ENCODE measurements at places on chromosomes 11 and 22. TPM values are rescaled to one million over a fixed set of nuclear protein-coding genes. Genes with fewer than 3 reads are reported as not detected.
A peak's percentile ranks its signal among the peaks of the same experiment; 100 is the strongest.

GRCh38 chr22:17120281-17120680 is 879 bp downstream of the TMEM121B start:
- peak; percentile 12 for DNase-seq

DNA sequence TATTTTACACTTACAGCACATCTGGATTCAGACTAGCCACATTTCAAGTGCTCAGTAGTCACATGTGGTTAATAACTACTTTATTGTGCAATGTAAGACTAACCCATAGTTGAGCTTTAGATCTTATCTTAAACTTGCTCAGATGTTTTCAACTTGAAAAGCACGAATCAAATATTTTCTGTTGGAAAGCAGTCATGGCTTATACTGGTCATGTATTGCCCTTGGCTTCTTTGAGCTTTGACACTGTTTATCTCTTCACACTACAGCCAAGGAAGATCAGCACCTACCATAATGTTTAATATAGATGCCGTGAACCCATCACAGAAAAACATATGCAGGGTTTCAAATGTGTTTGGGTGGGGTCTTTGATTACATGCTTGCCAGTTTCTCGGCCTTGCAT is 4.4 kb downstream of the RBX1 start:
- DNase-seq: no peak

DNA sequence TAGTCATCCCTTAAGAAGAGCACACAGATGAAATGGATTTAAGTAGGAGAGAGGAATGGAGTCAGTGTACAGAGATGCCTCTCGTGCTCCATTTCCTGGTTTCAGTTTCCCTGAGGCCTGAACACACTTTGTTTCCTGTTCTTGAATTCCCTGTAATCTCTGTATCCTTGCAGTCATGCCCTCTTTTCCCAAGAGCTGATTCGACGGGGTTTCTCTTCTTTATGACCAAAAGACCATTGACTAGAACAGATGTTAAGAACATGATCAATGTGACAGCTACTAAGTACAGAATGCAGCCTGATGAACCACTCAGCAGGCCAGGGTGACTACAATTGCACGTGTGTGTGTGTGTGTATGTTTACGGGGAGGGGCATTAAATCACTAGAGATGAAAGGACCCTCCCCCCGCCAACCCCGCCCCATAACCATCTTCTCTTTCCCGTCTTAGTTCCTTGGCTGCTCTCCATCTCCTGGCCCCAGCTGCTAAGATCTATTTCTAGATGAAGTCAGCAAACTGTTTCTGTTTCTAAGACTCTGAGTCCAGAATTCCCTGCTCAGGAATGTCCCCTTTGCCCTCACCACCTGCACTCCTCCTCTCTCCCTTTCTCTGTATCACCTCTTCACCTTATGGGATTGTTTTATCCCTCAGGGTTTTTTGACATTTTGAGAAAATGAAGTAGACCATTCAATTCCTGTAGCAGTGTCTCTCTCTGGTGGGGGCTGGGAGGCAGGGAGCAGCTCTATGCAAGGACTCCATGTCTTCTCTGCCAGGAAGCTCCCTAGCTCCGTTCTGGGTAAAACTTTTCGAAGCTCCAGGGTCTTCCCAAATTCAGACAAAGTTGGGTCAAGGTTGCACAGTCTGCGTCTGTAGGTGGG is 26.0 kb downstream of the SLC22A6 start:
- DNase-seq: peak; percentile 69

- DNase-seq: no peak
Observed at GRCh38 chr11:119344291-119345010, 2.1 kb downstream of the MFRP start.

The FERMT3 gene
- total RNA-seq: not detected

The ZNF214 gene
- total RNA-seq: 5.5 TPM

The PATE2 gene
- total RNA-seq: not detected

The CRYBB1 gene
- not detected for total RNA-seq
